Activated naive CD8-positive, alpha-beta T cell treated with anti-CD3 and anti-CD28 coated beads for 36 hours (primary cell): ENCODE measurements at places on chromosomes 1 and 21. TPM values are rescaled to one million over a fixed set of nuclear protein-coding genes. Genes with fewer than 3 reads are reported as not detected.
A peak's percentile ranks its signal among the peaks of the same experiment; 100 is the strongest.

DNA sequence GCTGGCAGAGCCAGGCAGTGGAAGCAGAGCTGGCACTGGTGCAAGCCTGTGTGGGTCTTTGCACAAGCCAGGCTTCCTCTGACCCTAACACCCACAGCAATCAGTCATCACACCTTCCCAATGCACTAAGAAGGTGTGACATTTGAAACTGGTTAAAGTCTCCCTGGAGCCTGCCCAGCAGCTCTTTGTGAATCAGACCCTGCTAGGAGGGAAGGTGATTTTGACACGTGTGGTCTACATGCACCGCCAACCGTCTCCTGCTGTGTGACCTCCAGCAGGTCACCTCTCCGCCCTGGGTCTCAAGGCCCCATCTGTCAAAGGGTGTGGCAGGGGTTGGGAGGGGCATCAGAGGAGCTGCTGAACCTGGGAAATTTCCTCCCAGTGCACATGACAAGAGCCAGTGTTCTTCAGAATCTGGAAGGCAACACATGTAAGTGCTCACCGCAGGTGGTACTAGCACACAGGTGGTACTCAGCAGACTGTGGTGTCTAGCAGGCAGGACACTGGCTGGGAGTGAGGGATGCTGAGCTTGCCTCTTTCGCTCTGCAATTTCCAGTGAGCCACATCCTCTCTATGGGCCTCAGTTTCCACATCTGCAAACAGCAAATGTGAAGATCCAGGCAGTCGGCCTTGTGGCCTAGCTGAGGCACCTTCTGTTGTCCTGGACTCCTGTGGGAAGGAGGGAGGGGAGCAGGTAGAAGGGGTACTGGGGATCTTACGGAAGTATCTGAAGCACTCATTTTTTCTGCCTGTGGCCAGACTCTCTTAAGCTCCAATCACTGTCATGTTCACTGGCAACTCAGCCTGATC is 123.2 kb downstream of the DMRTB1 start:
- peaks cover 11% of the 10 kb centered on the region for H3K4me1 ChIP-seq
- H3K27me3 ChIP-seq = no peaks in the 10 kb centered on the region
- no peak for DNase-seq

Gene VCAM1
- 2.2 TPM for total RNA-seq

GRCh38 chr1:121483234-121483633 is 298.5 kb downstream of the SRGAP2C start:
- H3K27me3 ChIP-seq = no peaks in the 10 kb centered on the region
- no peak for DNase-seq
- H3K4me3 ChIP-seq = no peak overlapping the region
- peaks cover 25% of the 10 kb centered on the region for H3K36me3 ChIP-seq
- H3K27ac ChIP-seq = peak overlapping the region; percentile 91

GRCh38 chr1:229862017-229862774 is 204.8 kb upstream of the GALNT2 start:
- H3K36me3 ChIP-seq = no peaks in the 10 kb centered on the region
- DNase-seq = no peak
- no peaks in the 10 kb centered on the region for H3K27me3 ChIP-seq
- peaks cover 7% of the 10 kb centered on the region for H3K4me1 ChIP-seq
- no peak overlapping the region for H3K27ac ChIP-seq
- no peak overlapping the region for H3K4me3 ChIP-seq

DNA sequence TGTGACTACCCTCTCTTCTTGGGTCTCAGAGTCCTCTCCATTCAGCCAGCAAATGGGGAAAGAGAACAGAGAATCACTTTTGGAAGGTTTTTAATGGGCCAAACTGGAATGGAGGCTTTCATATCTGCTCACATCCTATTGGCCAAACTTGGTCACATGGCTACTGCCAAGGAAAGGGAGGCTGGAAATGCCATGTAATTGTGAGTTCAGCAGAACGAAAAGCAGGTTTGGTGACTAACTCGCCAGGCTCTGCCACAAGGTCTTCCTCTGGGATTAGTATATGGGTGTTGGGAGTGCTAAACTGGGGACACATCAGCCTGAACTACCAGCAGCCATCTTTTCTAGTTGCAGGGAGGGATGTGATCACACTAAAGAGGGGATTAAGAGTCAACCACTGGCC is 19.2 kb downstream of the RD3 start:
- no peak for DNase-seq
- no peak overlapping the region for H3K4me3 ChIP-seq
- H3K27me3 ChIP-seq = peaks cover 10% of the 10 kb centered on the region
- H3K36me3 ChIP-seq = no peaks in the 10 kb centered on the region

Gene L1TD1
- 0.41 TPM for total RNA-seq

- H3K4me3 ChIP-seq = no peak overlapping the region
- H3K36me3 ChIP-seq = peaks cover 10% of the 10 kb centered on the region
- no peaks in the 10 kb centered on the region for H3K27me3 ChIP-seq
- peaks cover 13% of the 10 kb centered on the region for H3K4me1 ChIP-seq
Observed at GRCh38 chr21:45123440-45123839, 49.1 kb downstream of the ADARB1 start.

DNA sequence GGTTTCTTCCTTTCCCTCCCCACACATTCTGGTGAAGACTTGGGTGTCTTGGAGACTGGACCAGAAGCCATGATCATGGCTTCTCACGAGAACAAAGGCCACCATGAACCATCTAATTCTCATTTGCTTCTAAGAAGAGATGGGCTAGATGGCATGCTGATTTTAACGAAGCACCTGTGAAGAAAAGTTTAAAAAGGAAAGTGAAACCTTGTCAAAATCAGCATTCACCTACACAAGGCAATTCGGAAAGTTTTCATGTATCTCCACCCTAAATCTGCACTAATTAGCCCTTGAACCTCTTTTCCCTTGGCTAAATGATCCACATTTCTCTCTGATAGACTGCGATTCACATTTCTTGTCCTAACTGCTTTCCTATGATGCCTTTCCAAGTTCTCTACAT is 114.3 kb upstream of the RAVER2 start:
- peak overlapping the region; percentile 52 for H3K27ac ChIP-seq
- no peak for DNase-seq
- no peaks in the 10 kb centered on the region for H3K27me3 ChIP-seq
- H3K4me1 ChIP-seq = peaks cover 17% of the 10 kb centered on the region
- H3K36me3 ChIP-seq = peaks cover 3% of the 10 kb centered on the region

Gene NBPF4
- not detected for total RNA-seq

DNA sequence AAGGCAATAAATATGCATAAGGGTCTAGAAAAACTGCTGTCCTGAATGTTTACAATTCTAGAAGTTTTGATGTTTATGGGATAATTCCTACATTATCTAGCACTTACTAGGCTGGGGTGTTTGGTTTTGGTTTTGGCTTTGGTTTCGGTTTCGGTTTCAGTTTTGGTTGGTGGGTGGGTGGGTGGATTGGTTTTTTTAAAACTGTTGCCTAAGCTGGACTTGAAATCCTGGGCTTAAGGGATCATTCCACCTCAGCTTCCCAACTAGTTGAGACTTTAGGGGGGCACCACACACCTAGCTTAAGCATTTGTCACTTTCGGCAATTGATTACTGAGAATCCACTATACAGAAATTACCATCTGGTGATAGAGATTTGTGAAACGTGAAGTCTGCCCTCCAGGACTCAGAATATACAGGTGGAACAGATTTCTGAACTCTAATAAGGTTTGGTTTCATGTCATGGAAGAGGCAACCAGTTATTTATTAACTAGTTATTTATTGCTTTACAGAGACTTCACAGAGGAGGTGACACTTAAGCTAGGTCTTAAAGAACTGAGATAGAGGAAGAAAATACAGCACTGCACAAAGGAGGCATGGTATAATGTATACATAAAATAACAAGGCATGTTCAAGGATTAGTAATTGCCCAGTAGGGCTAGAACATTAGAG is 69.6 kb downstream of the PIK3R3 start:
- no peak overlapping the region for H3K27ac ChIP-seq
- H3K4me1 ChIP-seq = peaks cover 14% of the 10 kb centered on the region
- no peaks in the 10 kb centered on the region for H3K27me3 ChIP-seq
- DNase-seq = peak; percentile 50
- H3K4me3 ChIP-seq = no peak overlapping the region
- peaks cover 3% of the 10 kb centered on the region for H3K36me3 ChIP-seq

GRCh38 chr1:207140536-207140935 is 36.5 kb downstream of the C4BPA start:
- H3K4me3 ChIP-seq = no peak overlapping the region
- H3K4me1 ChIP-seq = no peaks in the 10 kb centered on the region
- H3K36me3 ChIP-seq = no peaks in the 10 kb centered on the region
- H3K27ac ChIP-seq = no peak overlapping the region
- no peak for DNase-seq

Gene TIE1
- 0.49 TPM for total RNA-seq

Gene CD1B
- total RNA-seq = not detected
